ENCODE measurements at places on chromosomes 16 and 17.

DNA sequence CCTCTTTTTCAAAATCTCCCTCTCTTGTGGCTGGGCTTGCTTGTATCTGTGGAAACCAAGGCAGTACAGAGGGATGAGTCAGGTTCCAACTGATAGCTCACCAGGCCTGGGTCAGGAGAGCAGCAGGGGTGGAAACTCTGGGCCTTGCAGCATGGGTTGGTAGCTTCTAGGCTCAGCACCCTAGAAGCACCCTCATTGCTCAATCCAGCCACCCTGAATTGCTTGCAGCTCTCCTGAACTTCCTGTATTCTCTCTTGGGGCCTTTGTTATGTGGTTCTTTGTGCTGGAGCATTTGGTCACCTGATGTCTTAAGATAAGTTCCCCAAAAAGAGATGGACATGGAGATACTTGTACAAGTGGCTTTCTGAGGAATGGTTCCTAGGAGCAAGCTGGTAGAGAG, 169.4 kb downstream of the IRX5 start:
- no peak for DNase-seq

- DNase-seq = no peak
Measured at GRCh38 chr17:6596081-6596480, 39.7 kb upstream of the PITPNM3 start.

DNA sequence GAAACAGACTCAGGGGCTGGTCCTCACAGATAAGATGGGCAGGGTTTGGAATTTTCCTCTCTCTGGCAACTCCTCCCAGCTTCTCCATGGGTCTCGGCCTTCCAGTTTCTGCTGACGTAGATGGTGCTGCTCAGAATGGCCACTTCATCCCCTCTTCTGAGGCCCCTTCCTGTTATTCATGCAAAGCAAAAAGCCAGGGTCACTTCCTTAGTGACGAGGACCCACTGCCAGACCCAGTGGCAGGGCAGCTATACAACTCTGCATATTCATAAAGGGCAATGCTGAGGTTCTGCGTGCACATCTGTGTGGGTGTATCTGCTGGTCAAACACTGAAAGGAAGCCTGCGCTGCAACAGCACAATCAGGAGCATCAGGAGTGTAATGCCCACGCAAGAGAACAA, 108.8 kb downstream of the WSCD1 start:
- no peak for DNase-seq

DNA sequence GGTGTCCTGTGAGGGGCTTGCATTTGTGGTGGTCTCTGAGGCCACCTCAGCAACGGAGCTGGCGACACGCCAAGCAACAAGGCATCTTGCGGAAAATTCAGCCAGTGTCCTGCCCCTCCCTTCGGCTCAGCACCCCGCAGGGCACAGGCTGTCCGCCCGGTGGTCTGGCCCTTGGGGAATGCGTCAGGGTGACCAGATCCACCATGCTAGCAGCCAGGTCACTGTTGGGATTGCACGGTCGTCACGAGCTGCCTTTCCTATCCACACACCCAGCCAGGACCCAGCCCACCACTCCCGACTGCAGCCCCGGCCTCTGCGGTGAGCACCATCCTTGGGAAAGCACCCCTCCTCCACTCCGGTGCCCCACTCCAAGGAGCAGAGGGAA, 221.2 kb downstream of the NTN1 start:
- DNase-seq = no peak

- DNase-seq = no peak
Measured at GRCh38 chr16:87627542-87628245, 25.4 kb downstream of the JPH3 start.

DNA sequence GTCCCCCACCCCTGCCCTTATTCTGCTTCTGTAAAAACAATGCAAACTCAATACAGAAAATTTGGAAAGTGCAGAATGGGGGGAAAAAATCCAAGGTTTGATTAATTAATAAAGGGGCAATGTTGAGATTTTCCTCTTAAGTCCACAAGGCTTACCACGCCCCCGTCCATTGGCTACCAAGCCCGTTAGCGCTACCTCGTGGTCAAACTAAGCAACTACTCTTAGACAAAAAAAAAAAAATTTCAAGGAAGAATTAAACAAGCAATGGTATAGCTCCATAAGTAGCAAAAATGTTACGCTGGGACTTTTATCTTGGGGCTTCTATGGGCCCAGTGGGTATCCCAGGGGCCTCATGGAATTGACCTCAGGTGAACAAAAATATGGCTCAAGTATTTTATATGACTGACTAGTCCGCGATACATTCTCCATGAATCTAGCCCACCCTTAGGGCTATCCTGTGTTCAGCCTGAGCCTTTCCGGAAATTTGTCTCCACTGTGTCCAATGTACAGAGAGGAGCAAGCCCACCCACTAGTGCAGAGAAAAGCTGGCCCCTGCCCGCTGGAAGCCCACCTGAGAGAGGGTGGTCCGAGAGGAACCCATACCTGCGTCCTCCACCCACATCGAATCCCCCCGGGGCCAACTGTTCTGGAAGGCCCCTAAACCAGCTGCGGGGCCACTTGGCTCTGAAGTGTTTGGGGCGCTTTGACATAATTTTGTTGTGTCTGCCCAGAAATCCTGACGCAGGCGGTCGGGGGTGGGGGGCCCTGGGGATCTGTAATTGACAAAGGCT, 19.1 kb upstream of the TEX2 start:
- peak; percentile 22 for DNase-seq

- DNase-seq = no peak
Measured at GRCh38 chr17:51103451-51103850, 17.2 kb downstream of the SPAG9 start.

- DNase-seq = peak; percentile 22
Measured at GRCh38 chr16:85055493-85056210, 28.1 kb downstream of the KIAA0513 start.

DNA sequence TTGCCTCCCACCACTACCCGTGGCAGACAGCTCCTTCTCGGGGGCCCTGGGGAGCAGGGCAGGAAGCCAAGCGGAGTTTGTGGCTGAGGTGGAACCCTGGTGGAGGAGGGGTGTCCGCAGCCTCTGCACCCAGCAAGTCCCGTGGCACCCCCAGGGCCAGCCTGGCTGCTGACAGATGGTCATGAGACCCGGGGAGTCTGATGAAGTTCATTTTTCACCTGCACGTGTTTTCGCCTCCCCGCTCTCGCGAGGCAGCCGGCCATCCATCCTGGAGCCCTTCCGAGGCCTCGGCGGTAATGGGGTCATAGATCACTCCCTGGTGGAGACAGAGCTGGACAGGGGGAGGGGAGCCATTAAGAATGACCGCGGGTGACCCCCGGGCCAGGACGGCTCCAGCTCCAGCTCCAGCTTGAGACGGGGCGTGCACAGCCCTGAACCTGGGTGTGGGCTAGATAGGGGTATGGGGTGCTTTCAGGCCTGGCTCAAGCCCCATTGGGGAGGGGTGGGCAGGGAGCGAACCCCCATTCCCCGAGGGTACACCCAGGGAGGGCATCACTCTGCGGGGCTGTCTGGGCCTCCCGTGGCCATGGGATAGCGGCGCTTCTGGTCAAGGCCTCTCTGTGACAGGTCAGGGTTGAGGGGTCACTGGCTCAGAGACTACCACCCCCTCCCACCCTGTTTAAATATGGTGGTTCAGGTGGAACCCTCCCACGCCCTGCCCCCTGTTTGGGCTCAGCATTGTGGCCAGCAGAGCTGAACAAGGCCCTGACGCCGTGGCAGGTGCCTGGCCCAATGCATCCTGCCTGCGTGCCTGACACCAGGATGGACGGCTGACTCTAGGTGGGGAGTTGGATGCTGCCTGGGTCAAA, 227.4 kb upstream of the GSE1 start:
- DNase-seq = no peak

GRCh38 chr17:15431196-15431595, 36.2 kb downstream of the CDRT4 start:
- DNase-seq = no peak

- DNase-seq = no peak
Measured at GRCh38 chr16:143456-143855, 5.0 kb upstream of the NPRL3 start.

- no peak for DNase-seq
Measured at GRCh38 chr16:22278441-22279230, 18.6 kb upstream of the POLR3E start.

DNA sequence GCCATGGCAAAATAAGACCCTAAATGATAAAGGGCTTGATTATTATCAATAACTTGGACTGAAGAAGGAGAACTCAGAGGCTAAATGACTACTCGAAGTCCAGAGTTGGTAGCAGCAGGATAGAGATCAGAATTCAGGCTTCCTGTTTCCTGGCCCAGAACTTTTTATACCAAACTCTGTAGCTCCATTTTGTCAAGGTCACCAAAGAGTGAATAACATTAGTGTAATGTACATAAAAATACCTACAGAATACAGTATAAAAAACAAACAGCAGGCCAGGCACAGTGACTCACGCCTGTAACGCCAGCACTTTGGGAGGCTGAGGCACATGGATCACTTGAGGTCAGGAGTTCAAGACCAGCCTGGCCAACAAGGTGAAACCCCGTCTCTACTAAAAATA, 79.0 kb downstream of the ARHGAP17 start:
- DNase-seq = no peak

GRCh38 chr17:7179317-7180254, at the start of gene ASGR1:
TSS of gene ASGR1 (minus strand) at chr17:7179370. CDS start at chr17:7178563, 807 bp downstream.
- no peak for DNase-seq

- no peak for DNase-seq
Measured at GRCh38 chr17:69723316-69723715, 308.8 kb downstream of the MAP2K6 start.

DNA sequence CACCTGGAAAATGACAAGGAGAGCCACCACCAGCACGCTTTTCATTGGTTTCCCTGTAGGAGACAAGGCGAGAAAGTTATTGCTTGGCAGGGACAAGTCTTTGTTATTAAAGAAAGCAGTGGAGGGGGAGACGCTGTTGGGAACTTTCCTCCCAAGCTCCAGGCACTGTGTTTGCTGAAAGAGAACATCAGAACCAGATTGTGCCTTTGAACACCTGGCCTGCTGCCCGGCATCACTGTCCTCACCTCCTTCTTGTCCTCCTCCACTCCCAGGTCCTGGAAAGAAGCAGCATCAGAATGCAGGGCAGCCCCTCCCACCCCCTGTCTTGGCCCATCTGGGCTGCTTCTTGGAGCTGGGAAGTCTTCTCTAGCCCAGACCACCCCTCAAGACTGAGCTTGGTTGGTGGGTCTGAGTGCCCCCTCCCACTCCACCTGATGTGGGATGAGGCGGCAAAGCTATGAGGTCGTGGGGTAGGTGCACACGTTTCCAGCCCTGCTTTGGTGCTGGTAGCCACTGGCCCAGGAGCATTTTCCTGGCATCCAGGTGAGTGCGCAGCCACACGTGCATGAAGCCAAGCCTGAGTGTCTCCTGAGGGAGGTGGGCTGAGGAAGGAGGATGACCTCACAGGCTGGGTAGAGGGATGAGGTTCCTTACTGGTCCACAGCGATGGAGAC, 6.2 kb downstream of the CCR7 start:
- no peak for DNase-seq

GRCh38 chr16:3920206-3920605, 39.7 kb upstream of the CREBBP start:
- no peak for DNase-seq

DNA sequence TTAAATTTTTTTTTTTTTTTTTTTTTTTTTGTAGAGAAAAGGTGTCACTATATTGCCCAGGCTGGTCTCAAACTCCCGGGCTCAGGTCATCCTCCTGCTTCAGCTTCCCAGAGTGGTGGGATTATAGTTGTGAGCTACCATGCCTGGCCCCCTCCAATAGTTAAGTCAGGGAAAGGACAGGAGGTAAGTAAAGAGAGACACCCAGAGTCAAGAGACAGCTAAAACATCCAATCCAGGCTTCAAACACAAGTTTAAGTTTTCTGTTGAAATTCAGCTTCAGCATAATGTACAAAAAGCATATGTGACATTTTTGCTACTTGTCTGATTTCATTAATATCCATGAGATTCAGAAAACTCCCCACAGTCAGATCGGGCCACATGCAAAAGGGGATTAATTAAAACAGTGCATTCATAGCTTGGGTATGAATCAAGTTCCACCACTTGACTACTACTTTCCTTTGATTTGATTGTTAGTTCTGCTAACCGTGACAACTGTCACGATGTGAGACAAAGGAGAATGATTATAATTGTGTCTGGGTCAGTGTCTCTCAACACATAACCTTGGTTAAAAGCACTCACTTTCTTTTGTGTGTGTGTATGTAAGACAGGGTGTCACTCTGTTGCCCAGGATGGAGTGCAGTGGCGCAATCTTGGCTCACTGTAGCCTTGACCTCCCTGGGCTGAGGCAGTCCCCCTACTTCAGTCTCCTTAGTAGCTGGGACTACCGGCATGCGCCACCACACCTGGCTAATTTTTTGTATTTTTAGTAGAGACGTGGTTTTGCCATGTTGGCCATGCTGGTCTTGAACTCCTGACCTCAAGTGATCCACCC, 184.9 kb downstream of the PARN start:
- no peak for DNase-seq

DNA sequence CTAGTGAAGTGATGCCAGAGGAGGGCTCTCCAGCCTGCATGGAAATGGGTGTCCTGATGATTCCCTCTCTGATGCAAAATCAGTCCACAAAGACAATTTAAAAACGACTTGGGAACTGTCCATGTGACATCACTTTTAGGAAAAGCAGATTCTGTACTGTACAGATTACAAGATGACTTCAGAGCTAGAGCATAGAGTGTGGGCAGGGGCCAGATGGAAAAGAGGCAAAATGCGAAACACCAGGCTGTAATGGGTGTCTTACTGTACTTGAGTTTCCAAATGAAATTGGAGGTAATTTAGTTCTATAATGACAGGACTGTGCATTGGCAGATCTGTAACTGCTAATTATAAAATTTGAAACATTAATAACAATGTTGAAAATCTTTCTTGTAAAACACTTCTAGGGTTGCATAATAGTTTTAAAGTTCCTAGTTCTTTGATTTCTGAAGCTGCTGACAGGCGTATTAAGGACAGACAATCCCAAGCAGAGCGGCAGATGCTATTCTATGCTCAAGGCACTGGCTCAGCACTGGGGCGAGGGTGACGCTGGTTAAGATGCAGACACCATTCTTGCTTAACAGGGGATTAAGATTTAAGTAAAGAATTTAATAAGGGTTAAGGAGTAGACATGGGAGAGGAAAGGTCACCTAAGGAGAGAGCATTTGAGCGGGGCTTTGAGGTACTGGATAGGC, 29.6 kb downstream of the OGFOD1 start:
- DNase-seq = no peak

DNA sequence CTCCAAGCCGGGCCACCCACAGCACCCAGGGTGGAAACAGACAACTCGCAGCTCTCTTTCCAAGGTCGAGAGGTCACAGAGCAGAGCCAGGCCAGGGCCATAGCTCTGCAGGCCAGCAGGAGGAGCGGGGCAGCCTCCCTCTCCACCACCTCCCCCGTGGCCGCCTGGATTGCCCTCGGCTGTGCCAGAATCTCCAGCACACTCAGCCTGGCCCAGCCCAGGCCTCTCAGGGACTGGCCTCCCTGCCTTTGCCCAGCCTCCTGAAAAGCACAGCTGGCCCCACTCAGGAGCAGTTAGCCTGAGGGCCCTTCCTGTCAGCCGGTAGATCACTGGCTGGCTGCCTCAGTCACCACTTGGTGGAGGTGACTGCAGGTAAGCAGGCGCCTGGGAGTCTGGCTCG, 85.8 kb upstream of the SEC14L1 start:
- no peak for DNase-seq

- DNase-seq = peak; percentile 23
Measured at GRCh38 chr17:17890773-17891759, 54.3 kb upstream of the SREBF1 start.

All from amygdala (tissue), 56 donors.